NCI-H2171 (cell line): ENCODE measurements at places on chromosomes 4 and X.
A peak's percentile ranks its signal among the peaks of the same experiment; 100 is the strongest.

DNA sequence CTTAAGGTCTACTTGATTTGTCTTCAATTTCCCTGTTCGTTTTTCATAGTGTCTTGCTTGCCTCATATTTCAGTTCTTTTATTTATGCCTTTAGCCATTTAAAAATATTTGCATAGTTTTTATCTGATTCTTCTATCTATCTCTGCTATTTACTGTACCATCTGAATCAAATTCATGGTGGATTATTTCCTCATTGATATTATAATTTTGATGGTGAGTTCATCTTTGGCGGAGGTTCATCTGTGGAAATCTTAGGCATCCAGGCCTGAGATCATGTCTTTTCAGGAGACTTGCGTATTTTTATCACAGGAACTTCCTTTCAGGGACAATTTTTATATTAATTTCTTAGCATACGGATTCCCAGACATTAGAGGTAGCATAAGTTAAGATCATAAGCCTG, 275.2 kb downstream of the STPG2 start:
- no peak for DNase-seq

GRCh38 chrX:152735860-152736511, 2.4 kb downstream of the MAGEA12 start:
- DNase-seq, result no peak

- DNase-seq, result no peak
Observed at GRCh38 chr4:4425119-4425690, 38.3 kb downstream of the NSG1 start.

DNA sequence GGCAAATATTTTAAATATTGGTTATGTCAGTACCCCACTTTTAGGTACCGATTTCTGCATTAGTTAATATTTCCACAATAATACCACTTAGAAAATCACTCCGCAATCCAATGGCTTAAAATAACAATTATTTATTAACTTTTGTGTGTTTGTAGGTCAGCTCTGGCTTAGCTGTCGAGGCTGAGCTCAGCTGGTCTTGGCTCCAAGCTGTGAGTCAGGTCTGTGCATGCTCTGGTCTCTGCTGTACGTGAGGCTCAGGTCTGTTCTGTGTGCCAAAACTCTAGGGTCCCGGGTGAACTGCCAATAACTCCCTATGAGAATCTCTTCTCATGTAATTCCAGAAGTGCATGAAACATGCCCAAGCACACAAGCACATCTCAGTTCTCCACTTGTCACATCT, 245.8 kb upstream of the GK2 start:
- peak; percentile 4 for DNase-seq

- DNase-seq, result no peak
Observed at GRCh38 chr4:182576601-182577289, 333.5 kb downstream of the TENM3 start.

- no peak for DNase-seq
Observed at GRCh38 chr4:129747756-129748155, 651.8 kb downstream of the C4orf33 start.

DNA sequence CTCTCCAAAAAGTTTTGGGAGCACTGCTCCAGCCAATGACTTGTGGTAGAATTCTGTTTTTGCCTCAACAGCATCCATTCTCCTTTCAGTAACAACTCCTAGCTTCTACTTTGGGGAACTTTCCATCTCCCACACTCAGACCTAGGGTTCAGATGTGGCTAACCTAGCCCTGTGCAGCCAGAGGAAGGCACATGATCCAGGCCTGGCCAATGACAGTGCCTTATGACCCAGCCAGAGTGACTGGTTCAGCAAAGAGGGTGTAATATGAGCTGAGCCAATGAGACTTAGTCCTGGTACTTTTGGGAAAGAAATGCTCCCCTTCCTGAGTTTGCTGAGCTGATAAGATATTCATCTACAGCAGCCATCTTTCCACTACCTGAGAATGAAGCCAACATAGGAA, 5.4 kb upstream of the USP46 start:
- DNase-seq, result no peak

DNA sequence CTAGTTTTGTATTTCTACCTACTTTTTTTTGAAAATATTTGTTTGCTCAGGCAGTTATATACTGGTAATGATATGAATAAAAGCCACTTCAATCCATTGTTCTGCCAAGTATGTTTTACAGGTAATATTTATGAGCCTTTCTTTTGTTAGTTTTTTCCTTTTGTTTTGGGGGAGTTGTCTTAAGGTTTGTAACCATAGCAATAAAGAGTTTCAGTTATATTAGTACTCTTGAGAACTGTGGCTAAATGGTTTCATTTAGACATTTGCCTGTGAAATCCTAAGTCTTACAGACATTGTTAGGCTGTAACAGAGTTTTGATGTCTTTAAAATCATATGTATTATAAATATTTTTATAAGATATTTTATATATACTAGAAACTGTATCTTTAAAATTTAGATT, 150.1 kb downstream of the DIPK2B start:
- no peak for DNase-seq

DNA sequence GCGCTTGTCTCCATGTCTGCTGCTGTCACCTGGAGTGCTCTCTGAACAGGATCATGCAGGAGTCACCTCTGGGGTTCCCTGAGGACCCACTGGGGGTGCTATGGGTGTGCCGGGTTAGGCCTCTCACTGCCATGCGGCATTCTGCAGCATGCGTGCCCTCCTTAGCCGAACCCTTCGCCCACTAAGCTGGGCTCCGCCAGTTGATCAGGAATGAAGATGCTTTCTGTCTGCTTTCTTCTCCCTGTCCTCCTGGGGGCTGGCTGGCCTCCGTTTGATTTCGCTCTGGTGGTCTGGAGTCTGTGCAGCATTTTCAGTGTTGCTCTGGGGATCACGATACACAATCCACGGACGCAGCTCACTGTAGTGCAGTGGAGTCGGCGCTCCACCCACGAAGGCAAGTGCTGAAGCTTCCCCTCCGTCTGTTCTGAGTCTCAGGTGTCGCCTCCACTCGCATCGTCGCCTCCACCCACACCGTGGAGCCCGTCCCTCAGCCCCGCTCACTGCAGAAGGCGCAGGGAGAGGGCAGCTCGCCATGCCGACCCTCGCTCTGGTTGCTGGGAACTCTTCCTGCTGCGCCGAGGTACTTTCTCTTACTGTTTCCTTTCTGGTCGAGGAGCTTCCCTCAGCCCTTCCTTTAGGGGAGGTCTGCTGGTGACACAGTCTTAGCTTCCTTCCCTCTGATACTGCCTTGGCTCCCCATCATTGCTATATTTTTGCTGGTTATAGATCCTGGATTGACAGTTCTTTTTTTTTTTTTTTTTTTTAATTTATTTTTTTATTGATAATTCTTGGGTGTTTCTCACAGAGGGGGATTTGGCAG, 29.2 kb downstream of the LETM1 start:
- no peak for DNase-seq

DNA sequence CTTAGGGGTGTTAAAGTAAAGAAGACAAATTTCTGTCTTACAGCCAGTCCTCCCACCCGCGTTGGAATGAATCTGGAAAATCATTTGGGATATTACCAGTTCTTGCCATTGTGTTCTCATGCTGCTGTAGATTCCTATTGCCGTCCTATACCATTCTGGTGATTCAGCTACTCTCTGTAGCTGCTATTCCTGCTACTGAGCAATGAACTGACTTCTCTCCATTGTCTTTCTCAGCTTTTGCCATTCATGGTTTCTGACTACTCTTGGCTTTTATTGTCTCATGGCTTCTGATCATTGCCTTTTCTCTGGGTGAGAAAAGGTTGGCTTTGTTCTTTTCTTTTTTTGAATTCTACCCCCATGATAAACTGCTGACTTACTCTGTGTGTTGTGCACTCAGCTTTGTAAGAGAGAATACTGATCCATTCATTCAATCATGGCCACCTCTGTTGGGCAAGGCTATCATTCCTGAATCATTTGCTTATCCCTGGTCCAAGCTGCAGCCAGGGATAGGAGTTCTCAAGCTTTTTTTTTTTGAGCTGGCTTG, 27.7 kb upstream of the METAP1 start:
- no peak for DNase-seq

DNA sequence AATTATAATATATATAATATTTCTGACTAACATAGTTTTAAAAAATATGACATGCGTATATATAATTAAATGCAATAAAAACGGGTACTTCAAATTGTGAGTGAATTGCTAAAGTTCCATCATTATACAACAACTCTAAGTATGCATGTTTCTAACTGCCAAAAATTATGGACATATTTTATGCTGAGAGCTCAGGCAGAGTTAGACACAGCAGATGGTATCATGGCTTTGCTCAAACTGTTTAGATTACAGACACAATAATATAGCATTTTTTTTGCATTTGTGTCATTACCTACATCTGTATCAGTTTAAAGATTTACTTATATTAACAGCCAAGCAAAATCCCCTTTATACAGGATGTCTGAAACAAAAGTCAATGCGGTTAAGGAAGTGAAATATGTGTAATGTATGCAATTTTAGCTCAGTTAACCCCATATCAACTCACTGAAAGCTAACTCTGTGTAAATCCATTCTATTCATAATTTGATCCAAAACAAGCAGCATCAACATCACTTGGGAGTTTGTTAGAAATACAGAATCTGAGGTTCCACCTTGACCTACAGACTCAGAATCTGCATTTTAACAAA, 119.1 kb upstream of the CNKSR2 start:
- DNase-seq, result peak; percentile 0
